Stimulated activated CD8-positive, alpha-beta memory T cell treated with anti-CD3 and anti-CD28 coated beads, Interleukin-15, amount 100 ng/mL, for 4 hours (primary cell): ENCODE measurements at places on chromosomes 7 and 10.

DNA sequence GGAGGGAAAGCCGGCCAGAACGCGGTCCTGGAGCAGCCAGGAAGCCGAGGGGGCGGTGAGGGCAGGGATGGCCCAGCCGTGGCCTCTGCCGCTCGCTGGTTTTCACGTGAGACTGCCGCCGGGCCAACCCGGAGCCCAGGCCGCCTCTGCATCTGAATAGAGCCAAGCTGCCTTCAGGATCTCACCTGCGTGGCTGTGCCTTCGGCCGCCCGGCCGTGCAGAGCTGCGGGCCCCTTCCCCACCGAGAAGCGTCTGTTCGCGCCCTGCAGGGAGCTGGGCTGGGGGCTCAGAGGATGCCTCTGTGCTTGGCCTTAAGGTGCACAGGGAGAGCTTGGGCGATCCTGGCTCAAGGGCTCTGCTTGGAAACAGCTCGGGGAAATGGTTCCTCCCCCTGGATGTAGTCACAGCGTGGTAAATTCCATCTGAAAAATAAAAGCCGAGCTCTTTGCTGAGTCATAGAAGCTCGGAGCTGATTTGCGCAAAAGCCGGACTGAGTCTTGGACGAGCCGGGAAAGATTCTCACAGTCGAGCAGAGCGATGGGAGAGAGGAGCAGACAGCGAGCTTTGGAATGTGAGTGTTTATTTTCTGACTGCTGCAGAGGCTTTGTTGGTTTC, at the start of gene JAKMIP3:
Gene JAKMIP3, plus strand, starts transcription at position 456 of the 615 bp plus-strand sequence. CDS start 38,863 bp downstream, outside the sequence.
- no peak for DNase-seq

GRCh38 chr7:77702513-77702912, 6.3 kb downstream of the RSBN1L start:
- no peak for DNase-seq

GRCh38 chr7:69204943-69205342, 393.3 kb upstream of the AUTS2 start:
- no peak for DNase-seq

DNA sequence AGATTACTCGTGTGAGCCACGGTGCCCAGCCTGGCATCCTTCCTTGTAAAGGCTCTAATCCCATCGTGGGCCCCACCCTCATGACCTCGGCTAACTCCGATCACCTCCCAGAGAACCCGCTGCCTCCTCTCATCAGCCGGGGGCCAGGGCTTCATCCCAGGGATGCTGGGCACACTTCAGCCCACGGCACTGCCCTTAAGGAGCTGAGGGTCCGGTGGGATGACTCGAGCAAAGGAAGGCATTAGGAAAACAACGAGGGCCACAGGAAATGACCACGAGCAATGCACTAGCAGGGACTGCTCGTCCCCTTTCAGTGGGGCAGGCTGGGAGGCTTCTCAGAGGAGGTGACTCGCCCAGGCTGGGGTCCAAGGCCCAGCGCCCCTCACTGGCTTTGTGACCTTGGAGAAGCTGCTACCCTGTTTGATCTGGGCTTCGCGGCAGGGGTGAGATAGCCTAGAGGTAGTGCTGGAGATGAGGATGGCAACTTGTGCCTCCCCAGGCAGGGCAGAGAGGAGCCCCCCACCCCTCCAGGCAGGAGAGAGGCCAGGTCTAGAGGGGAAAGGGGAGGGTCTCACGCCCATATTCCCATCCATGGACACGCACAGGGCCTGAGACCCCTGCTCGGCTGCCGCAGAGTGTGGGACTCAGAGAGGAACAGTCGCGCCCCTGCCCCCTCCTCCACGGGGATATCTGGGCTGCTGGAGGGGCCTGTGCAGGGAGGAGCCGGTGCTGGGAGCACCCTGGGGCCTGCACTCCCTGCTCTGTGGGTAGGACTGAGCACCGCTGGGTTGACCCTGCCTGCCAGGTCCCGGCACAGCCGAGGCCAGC, 26.8 kb downstream of the ELFN1 start:
- DNase-seq = no peak

GRCh38 chr10:114079421-114079820, 35.8 kb downstream of the ADRB1 start:
- no peak for DNase-seq

DNA sequence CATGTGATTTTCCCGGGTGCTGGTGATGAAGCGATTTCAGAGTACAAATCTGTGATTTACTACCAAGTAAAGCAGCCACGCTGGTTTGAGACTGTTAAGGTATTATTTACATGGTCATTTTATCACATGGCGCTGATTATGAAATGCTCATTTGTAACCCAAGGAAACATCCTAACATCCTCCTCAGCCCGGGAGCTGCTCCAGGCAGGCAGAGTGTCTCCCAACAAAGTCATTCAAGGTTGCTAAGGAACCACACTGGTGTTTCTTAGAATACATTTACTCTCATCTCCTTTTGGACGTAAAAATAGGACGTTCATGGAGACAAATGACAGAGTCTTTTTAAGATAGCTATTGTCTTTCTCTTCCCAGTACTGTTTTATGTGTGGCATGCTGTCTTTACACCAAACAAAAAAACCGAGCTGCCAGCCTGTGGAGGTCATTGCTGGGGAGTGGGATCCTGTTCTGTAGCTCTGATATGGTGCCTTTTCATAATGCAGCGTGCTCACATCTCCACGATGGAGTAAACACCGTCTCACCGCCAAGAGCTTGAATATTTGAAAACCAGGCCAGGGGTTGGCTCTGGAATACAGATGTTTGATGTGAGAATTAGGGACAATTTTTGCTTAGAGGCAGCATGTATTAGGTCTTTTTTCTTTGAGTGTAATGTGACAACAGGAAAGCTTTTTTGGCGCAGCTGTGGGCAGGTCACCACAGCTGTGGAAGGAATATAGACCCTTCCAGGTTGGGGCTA, 119.6 kb downstream of the DOCK1 start:
- no peak for DNase-seq

GRCh38 chr10:30996481-30997005, 35.1 kb downstream of the ZNF438 start:
- DNase-seq = no peak

DNA sequence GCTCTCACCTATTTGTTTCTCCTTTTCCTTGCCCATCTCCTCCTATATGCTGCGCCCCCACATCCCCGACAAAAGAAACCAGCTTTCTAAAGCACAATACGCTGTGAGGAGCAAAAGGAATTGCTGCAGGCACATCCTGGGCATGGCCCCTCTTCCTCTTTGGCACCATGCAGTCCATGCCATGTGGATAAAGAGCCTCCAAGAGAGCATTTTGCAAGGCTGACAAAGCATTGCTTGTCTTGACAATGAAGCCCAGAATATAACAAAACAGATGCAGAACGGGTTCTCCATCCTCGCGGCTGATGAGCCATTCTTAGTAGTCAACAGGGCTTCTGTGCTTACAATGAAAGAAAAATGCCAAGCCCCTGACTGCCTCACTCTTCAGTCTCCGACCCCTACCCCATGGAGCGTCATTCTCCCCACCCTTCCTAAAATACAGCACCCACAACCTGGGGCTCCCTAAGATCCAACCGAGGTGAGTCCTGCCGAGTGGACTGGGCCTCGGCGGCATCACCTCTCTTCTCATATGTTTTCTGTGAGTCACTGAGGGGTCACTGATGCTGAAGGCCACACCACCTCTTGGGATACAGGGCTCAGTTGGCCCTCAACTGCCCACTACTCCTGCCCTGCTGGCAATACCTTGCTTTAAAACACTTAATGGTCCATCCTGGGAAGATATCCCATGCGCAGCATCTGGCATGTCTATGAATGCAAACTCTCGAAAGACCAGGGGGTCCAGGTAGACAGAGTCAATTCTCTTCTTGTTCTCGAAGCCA, 47.5 kb downstream of the GSDME start:
- DNase-seq = no peak

DNA sequence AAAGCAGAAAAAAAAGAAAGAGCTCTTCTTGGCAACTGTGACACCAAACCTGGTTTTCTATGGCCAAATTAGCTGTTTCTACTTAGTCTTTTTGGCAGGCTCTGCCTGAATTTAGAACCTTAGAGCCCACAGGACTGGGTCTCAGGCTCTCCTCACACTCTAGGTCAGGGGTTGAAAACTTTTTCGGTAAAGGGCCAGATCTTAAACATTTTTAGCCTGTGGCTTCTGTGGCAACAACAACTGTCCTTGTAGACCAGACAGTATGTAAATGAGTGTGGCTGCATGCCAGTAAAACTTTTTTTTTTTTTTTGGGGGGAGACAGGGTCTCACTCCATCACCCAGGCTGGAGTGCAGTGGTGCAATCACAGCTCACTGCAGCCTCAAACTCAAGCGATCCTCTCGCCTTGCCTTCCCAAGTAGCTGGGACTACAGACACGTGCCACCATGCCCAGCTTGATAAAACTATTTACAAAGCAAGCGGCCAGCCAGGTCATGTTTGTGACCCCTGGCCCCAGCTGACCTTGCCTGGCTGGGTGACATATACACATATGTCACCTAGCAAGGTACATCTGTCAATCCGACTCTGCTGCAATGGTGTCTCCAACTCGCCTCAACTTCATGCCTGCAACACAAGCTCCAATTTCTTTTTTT, 17.4 kb downstream of the KPNA7 start:
- no peak for DNase-seq

DNA sequence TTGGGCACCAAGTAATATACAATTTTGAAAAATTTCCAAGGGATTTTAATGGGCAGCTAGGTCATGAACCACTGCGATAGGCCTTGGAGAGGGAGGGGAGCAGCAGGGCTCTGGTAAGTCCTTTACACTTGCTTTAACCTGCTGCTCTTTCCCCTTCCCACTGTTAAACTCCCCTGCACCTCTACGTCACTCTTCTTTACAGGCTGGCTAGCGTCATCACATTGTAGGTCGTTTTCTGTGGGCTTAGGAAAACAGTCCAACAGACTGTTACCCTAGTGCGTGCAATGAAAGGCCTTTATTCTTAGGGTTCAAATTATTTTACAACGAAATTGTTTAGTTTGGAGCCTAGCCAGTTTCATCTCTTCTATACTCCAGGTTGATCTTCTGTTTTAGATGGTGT, 235.7 kb downstream of the AUTS2 start:
- DNase-seq = no peak

GRCh38 chr10:49549640-49550346, 10.9 kb upstream of the ERCC6 start:
- DNase-seq = no peak

DNA sequence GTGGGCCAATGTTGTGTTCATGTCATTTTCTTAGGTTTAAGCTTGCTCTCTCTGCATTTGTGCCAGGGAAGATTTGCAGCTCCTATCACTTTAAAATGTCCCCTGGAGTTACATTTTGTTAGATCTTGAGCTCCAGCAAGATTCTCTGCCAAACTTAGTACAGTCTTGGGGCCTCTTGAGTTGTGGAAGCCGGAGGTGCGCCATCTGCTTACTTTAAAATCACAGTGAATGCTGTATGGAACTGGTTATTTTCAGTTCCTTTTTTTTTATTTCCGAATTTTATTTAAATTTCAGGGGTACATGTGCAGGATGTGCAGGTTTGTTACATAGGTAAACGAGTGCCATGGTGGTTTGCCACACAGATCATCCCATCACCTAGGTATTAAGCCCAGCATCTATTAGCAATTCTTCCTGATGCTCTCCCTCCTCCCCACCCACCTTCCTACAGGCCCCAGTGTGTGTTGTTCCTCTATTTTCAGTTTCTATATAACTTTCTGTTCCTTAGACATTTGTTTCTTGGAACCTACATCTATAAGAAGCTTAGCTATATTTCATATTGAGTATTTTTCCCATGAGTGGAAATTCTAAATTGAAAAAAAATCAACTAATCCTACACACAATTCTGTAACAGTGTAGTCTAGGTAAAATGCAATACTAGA, 114.4 kb upstream of the CREB5 start:
- DNase-seq = no peak

DNA sequence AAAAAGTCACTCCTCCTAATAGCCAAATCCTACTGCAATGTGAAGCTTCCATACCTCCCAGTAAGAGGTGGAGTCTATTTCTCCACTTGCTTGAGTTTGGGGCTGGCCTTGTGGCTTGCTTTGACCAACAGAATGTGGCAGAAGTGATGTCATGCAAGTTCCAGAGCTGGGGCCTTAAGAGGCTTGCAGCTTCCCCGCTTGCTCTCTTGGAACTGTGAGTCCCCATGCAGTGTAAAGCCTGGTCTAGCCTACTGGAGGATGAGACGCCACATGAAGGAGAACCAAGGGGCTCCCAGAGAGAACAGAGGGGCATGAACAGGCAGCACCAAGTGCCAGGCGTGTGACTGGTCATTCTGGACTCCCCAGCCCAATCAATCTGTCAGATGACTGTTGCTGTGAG, 58.6 kb upstream of the OPALIN start:
- no peak for DNase-seq

- no peak for DNase-seq
Measured at GRCh38 chr7:13826752-13827151, 162.7 kb downstream of the ETV1 start.

- DNase-seq = no peak
Measured at GRCh38 chr7:131090188-131090587, 237.5 kb upstream of the MKLN1 start.

- DNase-seq = no peak
Measured at GRCh38 chr10:130652544-130652943, 516.4 kb downstream of the GLRX3 start.

GRCh38 chr7:41754046-41754445, 51.2 kb upstream of the INHBA start:
- DNase-seq = no peak

DNA sequence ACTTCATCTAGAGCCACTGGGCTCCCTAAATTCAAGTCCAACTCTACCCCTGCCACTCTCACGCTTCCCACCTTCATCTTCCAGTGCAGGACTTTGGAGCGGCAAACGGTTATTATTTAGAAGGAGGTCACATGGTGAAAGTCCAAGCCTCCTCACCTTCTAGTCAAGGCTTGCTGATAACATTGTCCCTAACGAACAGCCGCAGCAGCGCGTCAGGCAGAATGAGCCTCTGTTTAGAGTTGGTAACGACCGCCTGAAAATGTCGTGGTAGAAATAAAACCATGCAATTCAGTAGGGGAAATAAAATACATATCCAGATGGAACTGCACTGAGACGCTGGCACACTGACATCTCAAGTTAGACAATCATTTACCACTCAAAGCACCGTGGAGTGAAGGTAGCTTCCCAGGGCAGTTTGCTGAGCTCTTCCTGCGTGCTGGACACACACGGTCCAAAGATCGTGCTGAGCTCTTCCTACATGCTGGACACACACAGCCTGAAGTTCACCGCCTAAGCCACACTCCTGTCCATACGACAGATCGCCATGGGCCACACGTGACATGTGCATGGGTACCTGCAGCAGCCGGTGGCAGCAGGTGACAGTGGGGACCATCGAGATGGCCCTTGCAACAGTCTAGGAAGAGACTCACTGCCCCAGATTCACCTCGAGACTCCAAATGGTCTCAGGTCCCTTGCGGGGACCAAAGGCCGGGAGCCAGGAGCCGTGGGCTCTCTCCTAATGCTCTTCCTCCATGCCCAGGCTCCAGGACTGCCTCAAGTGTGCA, 323.5 kb downstream of the PTPRN2 start:
- no peak for DNase-seq

GRCh38 chr7:49852619-49853462, 79.4 kb downstream of the VWC2 start:
- DNase-seq = no peak
